NCI-H187 (cell line): ENCODE measurements at places on chromosomes 1 and 21.

DNA sequence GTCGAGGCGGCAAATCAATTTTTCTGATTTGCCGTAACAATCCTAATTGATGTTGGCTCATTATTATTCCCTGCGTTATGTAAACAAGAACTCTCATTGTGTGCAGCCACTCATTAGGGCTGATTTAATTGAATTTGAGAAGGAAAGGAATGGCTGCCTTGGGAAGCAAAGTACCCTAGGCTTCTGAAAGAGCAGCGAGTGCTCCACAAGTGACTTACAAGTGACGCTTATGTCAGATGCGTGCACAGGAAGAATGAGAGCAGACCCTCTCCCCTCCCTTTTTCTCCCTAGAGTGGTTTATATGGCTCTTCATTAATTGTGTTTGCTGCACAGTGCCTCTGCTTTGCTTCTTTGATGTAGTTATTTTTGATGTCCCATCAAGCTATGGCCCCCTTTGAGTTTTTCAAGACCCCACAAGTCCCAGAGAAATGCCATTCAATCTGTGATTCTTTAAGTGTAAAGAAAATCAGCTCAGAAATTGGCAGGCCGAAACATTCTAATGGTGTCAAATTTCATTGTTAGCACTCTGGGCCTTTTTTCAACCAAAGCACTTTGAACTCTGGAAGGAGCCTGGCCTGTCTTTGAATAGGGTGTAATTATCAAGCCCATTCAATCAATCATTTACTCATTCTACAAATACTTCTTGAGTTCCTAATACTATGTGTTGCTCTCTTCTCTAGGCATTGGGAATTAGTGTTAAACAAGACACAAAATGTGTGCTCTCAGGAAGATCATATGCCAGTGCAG lies 86.8 kb upstream of the VAV3 start:
- no peak for DNase-seq

GRCh38 chr1:96538111-96538641 lies 183.4 kb upstream of the PTBP2 start:
- no peak for DNase-seq

- no peak for DNase-seq
Measured at GRCh38 chr1:168083456-168084325, 53.0 kb downstream of the GPR161 start.

DNA sequence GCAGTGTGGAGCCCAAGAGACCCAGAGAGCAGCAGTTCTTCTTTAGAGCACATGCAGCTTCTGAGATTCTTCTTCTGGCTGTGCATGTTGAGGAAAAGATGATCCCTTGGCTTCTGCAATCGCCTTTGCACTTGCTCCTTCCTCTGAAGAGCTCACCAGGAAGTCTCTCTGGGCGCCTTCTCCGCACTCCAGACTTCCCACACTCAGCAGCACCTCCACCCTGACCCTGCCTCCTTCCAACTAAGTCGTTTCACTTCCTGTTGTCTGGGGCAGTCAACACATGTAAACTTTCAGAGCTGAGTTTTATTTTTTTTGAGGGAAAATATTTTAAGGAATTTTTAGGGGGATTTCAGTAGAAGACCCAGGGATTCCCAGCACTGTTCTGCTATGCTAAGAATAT lies 73.4 kb upstream of the F3 start:
- no peak for DNase-seq

DNA sequence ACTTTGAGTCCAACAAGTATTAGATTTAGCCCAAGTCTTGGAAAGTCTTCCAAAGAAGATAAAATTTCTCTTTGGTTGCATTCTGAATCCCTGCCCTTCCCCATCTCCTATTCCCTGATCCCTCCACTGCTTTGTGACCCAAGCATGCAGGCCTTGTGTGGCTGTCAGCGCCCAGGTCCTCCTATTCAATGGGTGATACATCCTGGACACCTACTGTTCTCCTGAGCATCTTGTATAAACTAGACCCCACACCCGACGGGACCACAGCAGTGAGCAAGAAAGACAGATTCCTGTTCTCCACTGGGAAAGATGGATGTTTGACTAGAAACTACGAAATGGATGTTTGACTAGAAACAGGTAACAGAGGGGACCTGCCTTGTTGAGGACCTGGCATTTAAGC lies 136.6 kb downstream of the KIF26B start:
- DNase-seq: no peak

GRCh38 chr1:78814176-78814575 lies 164.5 kb downstream of the IFI44 start:
- DNase-seq: no peak

DNA sequence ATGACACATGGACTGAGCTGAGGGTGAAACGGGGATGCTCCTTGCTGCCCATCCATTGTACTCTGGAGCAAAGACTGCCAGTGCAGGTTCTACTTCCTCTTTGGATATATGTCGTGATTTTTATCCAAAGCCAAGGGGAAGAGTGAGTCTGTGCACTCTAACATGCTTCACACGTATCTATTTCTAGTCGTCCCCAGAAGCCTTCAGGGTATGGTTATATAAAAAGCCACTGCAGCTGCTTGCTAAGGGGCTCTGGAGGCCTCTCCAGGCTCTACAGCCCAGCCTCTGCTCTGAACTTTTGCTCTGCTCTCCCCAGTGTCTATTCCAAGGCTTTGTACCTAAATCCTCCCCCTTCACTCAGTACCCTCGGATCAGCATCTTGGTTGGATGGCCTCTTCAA lies 20.1 kb downstream of the PAFAH2 start:
- DNase-seq: no peak

GRCh38 chr1:967466-968343 lies 1.4 kb downstream of the PLEKHN1 start:
- DNase-seq: no peak

- no peak for DNase-seq
Measured at GRCh38 chr1:178733972-178734371, 8.9 kb downstream of the RALGPS2 start.

DNA sequence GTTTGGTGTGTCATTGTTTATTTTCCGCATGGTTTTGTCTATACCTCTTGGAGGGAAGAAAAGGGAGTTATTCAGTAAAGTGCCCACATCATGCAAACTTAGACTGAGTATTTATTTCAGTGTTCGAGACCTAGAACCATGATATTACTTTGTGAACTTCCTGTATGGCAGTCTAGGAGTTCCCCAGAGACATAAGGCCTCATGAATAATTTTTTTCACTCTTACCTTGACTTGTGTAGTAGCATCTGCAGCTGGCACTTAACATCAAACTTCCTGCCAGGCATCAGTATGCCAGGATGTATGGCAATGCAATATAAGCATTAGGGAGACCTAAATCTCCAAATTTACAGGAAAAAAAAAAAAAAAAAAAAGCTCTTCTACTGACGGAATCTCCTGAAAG lies 287.7 kb downstream of the NEGR1 start:
- no peak for DNase-seq

DNA sequence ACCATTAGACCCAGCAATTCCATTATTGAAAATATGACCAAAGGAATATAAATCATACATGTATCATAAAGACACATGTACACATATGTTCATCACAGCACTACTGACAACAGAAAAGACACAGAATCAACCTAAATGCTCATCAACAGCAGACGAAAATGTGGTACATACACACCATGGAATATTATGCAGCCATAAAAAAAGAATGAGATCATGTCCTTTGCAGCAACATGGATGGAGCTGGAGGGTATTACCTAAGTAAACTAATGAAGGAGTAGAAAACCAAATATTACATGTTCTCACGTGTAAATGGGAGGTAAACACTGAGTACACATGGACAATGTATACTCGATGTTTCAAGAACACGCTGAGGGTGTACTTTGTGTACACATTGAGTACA lies 15.9 kb downstream of the AKT3 start:
- no peak for DNase-seq

DNA sequence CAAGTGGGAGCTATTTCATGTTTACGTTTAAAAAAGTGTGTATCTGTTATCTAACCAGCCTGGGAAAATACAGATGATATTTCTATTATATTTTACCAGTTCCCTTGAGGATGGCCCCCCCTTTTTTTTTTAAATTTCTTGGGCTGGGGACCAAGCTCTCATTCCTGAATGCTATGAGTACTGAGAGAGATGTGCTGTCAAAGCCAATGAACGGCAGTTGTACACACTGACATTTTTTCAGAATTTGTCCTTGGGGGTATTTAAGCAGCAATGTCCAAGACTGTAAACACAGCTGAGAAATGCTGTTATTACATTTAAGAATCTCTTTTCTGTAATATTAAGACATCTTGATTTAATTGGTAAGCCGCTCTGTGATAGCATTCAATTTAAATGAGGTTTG lies 177.9 kb downstream of the ST6GALNAC3 start:
- no peak for DNase-seq

DNA sequence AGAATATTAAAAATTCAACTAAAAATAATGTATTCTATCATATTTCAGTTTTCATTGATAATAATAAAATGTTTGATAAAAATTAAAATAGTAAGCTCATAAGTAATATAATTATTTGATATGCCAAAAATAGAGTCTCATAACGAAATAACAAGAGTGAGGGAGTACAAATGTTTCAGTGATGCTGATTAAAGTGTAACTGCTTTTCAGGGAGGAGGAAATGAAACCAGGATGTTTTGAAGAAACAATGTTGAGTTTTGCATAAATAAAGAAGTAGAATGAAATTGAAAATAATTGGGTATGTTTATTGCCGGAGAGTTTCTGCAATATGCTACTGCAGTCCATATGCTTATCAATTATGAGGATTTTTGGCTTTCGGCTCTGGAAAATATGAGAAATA lies 1159.8 kb upstream of the ADGRL2 start:
- no peak for DNase-seq

- no peak for DNase-seq
Measured at GRCh38 chr1:181486098-181486420, 2.7 kb downstream of the CACNA1E start.

- peak; percentile 17 for DNase-seq
Measured at GRCh38 chr1:9270290-9270883, 22.3 kb upstream of the SPSB1 start.

DNA sequence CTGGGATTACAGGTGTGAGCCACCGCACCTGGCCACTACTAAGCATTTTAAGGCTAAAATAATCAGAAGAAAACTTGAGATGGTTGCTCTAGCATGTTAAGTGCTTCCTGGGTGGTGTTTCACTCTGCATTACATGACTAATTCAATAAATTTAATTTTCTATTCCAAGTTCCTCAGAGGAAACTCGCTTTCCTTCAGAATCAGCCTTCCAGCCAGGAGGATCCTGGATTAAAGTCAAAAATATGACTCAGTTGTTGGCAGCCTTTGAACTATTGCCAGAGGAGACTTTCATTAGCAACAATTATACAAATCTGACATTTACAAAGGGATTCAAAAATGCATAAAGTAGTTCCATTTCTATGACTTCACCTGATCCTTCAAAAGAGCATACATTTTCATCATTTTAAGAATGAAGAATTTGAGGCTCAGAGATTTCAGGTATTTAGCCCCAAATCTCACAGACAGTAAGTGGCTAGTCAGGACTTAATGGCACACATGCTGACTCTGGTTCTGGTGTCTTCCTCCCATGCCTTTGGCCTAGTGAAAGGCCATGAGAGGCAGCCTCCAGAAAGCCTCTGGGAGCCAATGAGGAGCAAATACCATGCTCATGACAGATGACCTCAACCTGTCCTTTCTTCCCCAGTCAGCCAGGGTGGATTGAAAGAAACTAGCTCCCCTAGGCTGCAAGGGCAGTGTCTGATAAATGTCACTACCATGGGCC lies 115.7 kb downstream of the MAP3K21 start:
- no peak for DNase-seq

DNA sequence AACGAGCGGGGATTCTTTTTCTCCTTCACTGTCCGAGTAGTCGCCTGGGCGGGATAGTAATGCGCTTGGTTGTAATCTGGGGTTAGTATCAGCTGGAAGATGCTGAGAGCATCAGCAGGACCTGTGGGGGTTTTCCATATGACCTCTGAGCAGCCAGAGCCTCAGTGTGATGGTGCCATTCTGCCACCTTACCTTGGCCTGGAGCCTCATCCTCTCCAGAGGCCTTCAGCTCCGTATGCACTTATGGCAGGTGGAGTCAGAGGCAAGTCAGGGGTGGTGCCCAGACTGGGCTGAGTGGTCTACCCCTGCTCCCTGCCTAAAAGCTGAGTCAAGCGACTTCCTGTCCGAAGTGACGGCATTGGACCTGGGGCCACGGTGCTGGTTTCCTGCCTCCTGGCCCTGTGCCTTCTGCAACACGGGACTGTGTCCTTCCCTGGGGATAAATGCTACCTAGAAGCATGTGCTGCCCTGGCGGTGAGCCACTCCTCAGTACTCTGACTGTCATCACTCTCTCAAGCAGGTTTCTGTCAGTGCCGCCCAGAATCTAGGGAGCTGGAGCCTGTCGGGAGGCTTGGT lies 24.7 kb downstream of the TENT5C start:
- DNase-seq: no peak

DNA sequence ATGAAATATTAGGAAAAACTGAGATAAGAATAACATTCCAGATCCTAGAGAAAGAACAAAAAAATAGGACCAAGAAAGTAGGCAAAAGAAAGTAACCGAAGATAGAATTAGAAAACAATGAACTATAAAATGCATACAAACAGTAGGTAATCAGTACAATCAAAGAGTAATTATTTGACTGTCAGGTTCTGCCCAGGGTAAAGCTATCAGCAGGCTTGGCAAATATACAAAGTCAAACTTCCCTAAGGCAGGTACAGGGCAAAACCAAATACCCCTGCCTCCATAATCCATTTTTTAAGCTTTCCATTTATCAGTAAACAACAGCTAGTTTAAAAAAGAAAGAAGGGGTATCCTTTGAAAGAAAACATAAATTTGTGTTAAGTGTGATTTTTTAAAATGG lies 44.4 kb downstream of the TESK2 start:
- DNase-seq: no peak

DNA sequence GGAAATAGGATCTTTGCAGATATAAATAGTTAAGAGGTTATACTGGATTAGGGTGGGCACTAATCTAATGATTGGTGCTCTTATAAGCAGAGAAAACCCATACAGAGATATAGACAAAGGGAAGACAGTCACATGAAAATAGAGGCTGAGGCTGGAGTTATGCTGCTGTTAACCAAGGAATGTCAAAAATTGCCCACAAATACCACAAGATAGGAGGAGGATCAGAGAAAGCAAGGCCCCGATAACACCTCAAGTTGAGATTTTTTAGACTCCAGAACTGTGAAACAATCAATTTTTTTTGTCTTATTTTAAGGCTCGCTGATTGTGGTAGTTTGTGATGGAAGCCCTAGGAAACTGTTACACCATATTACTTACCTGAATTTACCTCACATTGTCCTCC lies 513.2 kb downstream of the COL11A1 start:
- DNase-seq: no peak

DNA sequence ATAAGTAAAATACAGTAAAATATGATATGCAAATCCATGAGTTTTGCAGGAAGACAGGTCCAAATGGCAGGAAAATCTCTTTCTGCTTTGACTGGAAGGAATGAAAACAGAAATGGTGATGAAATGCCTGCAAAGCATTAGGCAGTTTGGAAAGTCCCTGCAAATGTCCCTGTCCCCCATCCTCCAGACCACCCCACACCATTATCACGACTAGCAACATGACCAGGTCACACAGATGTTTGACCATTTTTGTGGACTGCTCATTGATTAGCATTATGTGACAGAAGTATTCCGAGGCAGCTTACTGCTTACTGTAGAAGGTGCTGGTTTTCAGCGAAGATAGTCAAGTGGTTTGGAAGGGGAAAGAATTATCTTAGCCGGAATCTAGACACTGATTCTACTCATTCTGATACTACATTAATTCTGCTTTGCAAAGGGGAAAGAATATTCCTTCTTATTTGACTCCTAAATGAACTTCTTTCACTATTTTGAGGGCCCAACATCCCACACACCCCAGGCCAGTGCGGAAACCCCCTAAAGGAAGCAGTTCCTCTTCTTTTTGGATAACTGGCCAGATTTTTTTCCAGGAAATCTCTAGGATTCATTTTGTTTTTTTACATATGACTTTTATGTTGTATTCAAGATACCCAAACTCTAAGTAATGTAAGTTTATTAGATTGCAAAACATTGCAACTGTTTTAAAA lies 9.5 kb upstream of the CR2 start:
- DNase-seq: no peak
